ENCODE measurements at places on chromosomes 4 and X.

DNA sequence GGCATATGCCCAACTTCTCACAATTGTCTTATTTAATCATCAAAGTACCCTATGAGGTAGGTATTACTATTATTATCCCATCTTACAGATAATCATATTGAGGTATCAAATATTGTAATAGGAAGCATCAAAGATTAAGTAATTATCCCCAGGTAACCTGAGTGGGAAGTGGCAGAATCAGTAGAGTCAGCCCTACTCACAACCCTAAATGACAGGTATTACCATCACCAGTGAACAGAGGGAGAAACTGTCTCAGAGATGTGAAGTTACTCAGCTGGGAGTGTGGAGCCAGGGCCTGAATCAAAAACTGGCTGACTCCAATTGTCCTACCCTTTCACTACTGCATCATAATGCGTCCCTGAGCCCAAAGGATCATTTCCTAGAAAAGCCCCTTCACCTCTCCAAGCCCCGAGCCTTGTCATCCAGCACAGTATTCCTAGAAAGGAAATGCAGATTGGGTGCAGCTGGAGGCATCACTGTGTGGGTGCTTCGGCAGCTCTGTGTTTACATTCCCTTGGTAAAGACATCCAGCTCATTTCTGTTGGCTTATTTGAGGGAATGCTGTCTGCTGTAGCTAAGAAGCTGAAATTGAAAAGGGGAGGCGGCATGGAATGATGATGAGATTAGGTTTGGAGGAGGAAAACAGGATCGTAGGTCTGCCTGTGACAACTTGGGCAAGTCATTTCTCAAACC, 72.8 kb downstream of the DHX15 start:
- DNase-seq: no peak

DNA sequence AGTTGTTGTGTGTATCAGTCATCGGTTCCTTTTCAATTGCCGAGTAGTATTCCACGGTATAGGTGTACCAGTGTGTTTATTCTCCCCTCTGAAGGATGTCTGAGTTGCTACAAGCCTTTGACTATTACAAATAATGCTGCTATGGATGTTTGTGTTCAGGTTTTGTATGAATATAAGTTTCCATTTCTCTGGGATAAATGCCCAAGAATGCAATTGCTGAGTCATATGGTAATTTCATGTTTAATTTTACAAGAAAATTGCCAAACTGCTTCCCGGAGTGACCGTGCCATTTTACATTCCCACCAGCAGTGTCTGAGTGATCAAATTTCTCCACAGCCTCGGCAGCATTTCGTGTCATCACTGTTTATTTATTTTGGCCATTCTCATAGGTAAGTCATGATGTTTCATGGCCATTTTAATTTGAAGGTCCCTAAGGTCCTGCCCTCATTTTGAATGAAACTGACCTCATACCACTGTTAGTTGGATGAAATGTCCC, 73.9 kb downstream of the IRF2 start:
- no peak for DNase-seq

DNA sequence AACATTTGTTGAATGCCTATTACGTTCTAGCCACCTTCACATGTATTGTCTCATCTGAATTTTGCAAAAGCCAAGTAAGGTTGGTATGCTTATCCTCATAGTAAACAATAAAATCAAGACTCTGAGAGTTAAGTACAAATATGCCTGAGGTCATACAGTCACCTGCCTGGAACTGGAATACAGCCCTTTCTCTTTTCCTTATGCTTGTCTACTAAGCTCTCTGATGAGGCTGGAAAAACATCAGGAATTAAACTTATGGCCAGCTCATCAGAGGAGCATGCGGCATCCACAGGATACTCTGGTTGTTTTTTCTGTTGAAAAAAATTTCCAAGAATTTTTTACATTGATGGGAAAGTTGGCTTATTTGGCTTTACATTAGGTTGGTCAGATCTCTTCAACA, 35.5 kb downstream of the NCAPG start:
- no peak for DNase-seq

DNA sequence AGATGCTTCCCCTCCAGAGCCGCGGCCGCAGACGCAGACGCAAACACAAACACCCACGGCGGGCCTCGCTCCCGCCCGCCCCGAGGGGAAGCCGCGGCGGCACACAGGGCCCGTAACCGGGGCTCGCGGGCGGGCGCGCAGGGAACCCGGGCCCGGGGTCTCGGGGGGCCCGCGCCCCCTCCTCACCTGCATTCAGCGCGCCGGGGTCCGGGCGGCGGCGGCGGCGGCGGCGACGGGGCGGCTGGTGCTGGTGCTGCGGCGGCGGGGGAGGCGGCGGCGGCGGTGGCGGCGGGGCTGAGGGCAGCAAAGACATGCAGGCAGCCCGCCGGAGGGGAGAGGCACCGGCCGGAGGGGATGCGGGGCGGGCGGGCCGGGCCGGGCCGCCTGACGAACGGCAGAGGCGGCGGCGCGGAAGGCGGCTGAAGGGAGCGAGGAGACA, 255 bp upstream of the CNOT6L start:
- no peak for DNase-seq

DNA sequence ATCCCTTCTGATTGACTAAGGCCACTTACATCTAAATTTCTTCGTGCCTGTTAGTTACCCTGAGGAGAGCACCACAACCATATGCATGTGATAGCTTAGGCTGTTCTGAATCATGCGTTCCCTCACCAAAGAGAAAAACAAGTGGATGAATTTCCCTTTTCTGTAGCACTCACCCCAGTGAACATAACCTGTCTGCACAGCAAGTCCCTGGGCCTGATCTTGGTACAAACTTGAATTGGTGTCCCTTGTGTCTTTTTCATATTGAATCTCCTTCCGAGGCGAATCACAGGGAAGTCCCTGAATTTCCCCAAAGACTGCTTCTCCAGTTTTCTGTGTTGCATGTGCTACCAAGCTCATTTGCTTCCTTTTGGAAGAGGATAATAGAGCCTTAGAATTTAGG, 100.4 kb downstream of the KLHL8 start:
- DNase-seq: no peak

GRCh38 chr4:76987153-76987591, 37.6 kb downstream of the SEPTIN11 start:
- no peak for DNase-seq

DNA sequence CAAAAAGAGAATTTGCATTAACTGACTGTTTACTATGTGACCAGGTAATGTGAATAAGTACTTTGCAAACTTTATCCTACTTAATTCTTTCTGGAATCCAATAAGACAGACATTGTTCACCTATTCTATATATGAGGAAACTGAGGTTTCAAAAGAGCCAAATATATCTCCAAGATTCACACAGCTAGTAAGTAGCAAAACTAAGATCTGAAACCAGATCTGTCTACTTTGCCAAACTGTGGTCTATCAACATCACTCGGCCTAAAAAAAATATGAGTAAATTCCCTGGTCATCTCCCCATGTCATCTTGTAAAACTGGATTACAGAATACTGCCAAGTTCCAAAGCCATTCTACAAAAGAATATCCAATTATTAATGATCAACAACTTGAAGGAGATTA, 52.8 kb downstream of the ANAPC10 start:
- DNase-seq: no peak

- DNase-seq: no peak
Observed at GRCh38 chr4:16194214-16194613, 32.1 kb downstream of the TAPT1 start.

DNA sequence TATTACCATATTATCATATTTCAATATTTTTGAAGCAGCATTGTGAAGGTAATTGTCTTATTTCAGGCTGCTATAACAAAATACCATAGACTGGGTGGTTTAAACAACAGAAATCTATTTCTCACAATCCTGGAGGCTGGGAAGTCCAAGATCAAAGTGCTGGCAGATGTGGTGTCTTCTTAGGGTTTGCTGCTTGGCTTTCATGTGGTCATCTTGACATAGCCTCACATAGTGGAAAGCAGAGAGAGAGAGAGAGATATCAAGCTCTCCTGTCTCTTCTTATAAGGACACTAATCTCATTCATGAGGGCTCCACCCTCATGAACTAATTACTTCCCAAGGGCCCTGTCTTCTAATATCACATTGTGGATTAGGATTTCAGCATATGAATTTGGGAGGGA, 119.7 kb upstream of the NUDT6 start:
- DNase-seq: no peak

GRCh38 chrX:70481471-70482270, 37.0 kb downstream of the DLG3 start:
- no peak for DNase-seq

- DNase-seq: no peak
Observed at GRCh38 chr4:107902715-107903114, 28.6 kb upstream of the CYP2U1 start.

DNA sequence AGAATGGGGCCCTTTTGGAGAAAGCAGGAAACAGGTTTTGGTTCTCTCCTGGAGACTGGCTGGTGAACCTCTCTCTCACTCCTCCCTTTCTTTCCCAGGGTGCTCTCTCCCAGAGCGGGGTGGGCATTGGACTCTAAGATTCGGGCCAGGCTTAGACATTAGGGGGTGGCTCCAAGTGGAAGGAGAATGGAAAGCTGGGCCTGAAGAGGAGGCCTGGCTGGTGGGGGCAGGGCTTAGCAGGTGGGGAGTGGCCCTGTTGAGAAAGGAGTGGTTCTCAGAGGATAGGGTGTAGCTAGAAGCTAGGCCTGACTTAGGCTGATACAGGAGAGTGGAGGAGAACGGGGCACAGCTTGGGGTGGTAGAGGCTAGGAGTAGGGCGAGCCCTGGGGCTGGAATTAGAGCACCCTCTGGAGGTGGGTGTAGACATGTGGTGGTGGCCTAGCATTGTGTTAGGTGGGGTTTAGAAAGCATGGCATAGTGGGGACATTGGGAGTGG, 5.7 kb downstream of the PLP2 start:
- no peak for DNase-seq

GRCh38 chr4:169164669-169165415, 105.9 kb downstream of the SH3RF1 start:
- DNase-seq: no peak

- no peak for DNase-seq
Observed at GRCh38 chr4:181225616-181226261, 1017.5 kb upstream of the TENM3 start.

DNA sequence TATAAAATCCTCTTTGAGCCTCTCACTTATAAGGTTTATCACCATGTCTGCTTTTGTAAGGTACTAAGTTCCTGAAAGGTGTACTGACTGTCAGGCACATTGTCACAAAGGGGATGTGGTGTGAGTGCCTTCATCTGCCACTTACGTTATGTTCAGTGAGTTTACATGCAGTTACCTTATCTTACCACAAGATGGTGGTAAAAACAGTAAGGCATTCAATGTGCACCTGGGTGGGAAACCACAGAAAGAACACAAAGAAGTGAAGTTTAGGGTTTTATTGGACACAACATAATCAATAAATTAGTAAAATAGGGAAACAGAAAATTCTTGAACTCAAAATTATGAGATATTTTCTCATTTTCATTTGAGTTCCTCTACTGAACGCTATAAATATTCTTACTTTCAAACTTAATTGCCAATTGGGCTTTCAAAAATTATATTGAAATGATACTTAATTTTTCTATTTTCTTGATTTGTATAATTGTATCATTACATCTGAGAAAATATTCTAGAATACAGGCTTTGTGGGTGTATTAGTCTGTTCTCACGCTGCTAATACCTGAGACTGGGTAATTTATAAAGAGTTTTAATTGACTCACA, 650.8 kb downstream of the PCDH7 start:
- peak; percentile 19 for DNase-seq

GRCh38 chr4:163494360-163495241, at the start of gene TMA16:
Gene TMA16 (plus strand): TSS chr4:163494690. CDS start chr4:163494802, 112 bp downstream.
- DNase-seq: peak; percentile 67

GRCh38 chr4:148955564-148956297, 513.5 kb upstream of the NR3C2 start:
- DNase-seq: no peak

- DNase-seq: no peak
Observed at GRCh38 chrX:39431893-39432292, 630.6 kb downstream of the MID1IP1 start.

- no peak for DNase-seq
Observed at GRCh38 chrX:10143071-10143983, 13.4 kb upstream of the CLCN4 start.

- DNase-seq: no peak
Observed at GRCh38 chrX:133359466-133359865, 55.8 kb downstream of the GPC4 start.
